Endodermal cell (in vitro differentiated cells): ENCODE measurements at places on chromosomes 2 and 18.

DNA sequence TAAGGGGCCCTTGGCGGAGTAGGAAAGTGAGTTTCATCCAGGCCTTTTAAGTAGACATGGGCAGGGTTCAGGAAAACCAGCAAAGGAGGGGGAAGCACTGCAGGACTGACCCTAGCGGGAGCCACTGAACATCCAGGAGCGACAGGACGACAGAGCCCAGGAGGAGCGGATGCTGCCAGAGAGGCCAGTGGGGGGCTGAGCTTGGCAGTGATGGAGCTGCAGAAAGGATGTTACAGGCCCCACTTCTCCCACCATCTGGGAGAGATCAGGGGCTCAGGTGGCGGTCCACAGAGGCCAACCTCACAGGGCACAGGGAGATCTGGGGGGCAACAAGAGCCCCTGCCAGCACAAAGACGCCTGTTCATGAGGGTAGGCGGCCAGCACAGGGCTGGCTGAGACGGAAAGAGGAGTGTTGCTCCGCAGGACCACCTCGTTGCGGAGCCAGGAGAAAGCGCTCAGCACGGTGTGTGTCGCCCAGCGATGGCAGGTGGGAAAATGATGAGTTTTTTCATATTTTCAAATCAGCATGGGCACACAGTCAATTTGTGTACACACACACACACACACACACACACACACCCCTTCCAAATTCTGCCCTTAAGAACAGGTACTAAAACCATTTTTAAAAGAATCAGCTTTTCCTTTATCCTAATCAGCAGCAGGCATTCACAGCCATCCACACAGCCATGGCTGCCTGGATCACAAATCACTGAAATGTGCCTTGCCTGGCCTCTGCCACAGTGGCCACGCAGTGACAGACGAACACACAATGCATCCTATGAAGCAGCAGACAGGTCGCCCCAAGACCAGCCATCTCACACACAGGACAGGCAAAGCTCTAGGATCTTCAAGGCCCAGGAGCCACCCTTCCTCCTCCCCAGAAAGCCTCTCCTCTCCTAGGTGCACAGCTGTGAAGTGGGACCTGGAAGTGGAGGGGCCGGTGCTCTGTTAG lies 63.2 kb downstream of the NDUFA10 start:
- DNase-seq, result no peak

DNA sequence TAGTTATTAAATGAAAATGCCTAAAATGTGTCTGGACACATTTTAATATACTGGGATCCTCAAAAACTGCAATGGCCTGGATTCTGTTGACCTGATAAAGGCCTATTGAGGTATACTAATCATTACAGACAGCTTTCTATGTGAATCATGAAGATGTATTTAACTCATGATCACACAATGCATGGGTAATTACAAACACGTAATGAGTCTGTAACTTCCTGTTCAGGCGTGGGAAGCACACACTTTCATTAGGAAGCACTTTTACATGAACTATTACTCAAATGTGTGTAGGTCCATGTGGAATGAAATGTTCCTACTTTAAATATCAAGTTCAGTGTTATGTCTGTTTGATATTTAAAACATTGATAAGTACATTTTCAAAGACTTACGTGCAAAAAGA lies 108.7 kb downstream of the NCKAP5 start:
- no peak for DNase-seq

DNA sequence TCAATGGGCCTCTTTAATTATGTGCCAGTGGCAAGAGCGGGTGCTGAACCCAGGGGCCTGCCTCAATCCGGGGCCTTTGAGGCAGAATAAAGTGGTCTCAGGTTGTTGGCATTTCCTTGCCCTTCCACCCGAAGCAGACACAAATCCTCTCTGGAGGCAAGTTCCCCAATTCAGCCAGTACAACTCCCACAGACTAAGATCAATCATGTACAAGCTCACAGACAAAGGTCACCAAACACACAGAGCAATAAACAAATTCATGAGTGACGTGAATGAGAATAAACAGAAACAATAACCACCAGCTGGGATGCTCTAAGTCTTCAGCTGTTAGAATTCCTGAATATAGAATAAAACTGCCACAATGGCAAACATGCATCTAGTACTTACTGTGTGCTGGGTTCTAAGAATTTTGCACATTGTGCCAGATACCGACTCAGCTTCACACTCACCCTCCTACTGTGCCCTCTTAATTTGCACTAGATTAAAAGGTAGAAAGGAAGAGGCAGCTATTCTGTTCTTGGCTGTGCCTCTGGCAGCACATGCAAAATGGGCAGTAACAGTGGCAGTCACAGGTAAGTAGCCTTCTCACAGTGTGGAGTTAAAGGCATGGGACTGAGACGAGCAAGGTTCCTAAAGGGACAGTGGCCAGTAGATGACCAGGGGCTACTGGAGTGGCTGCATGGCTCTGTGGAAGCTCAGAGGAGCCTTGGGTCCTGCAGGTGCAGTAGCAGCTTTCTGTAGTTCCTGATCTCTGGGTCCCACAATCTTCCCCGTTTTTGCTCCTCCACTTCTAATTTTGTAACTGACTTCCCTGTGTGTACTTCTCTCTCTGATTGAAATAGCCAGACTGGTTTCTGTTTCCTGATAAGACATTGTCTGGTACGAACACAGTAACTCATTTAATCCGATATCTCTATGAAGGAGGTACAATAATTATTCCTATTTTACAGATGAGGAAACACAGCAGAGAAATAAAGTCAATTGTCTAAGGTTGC lies 34.6 kb upstream of the IL1B start:
- no peak for DNase-seq

GRCh38 chr2:71545572-71546274 lies 92.4 kb downstream of the DYSF start:
- DNase-seq, result peak; percentile 90

DNA sequence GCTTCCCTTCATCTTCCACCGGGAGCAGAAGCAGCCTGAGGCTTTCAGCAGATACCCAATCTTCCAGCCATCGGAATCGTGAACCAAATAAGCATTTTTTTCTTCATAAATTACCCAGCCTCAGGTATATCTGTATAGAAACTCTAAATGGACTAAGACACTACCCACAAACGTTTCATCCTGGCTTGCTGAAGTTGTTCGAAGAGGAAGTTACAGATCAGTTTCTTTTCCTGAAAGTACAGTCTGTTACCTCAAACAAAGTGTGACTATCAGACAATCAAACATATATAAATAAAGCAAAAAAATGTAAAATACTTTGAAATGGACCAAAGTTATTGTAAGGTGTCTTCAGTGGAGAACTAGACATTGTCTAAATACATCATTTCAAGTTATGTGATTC lies 97.9 kb downstream of the MREG start:
- no peak for DNase-seq

DNA sequence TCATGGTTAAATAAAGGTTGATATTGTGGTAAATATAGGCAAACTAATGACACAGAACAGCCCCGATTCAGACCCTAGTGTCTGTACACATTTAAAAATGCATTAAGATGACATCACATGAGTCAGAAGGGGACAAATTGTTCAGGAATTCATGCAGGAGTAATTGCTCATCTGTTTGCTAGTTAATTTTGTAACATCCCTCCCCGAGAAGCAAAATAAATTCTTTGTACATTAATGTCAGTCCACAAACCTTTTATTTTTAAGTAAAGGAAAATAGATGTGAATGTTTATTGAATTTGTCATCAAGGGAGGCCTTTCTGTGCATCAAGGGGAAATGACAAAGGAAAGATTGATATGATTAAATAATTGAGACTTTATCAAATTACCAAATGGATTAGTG lies 69.9 kb downstream of the SH3BP4 start:
- DNase-seq, result no peak

DNA sequence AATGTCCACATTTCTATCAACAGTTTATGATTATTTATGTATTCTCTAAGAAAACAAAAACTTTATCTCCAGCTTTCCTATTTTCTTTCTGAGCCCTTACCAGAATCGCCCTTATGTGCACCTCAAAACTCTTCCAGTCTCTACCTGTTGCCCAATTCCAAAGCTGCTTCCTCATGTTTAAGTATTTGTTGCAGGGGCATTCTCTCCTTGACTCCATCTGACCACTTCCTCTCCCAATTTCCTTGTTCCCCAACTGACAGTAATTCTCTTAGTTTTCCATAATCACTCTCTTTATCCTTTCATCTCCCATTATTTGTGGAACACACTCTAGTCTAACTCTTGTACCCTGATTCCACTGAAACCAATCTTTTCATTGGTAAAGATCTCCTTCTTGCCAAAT lies 105.4 kb upstream of the RBBP8 start:
- no peak for DNase-seq

GRCh38 chr2:44817256-44817655 lies 124.2 kb upstream of the SIX3 start:
- peak; percentile 21 for DNase-seq

GRCh38 chr2:183081911-183082310 lies 3.4 kb downstream of the DUSP19 start:
- no peak for DNase-seq

DNA sequence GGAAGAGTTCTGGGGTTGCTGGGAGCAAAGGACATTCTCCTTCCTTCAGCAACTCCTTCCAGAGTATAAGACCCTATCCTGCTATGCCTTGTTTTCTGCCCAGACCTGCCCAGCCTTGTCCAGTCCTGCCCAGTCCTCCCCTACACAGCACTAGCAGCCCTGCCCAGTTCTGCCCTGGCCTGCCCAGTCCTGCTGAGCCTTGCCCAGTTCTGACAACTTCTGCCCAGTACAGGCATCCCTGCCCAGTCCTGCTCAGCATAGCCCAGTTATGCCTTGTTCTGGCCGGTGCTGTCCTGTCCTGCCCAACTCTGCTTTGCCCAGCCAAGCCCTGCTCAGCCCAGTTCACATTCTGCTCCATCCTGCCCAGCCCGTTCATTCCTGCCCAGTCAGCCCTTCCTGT lies 44.9 kb upstream of the ALK start:
- DNase-seq, result no peak
